ENCODE measurements at places on chromosomes 7 and 10. TPM values are rescaled to one million over a fixed set of nuclear protein-coding genes. Genes with fewer than 3 reads are reported as not detected.

GRCh38 chr7:111492234-111492633 lies 70.1 kb downstream of the IMMP2L start:
- DNase-seq, result no peak

GRCh38 chr7:124791426-124791825 lies 25.8 kb upstream of the GPR37 start:
- no peak for DNase-seq

DNA sequence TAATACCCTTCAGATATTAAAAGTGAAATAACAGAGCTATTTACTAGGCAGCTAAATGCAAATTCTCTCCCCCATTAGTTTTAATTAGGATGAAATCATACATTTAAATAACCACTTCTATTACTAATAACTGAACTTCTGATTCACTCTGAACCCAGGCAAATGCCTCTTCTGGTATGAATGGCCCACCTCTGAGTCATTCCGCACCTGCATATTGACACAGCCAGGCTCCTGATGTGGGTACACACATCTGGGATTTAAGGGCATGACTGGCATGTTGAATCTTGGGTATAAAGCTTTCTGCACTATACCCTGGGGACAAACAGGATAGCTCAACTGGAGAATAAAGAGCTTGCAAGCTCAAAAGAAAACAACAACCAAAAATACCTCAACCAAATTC lies 140.9 kb downstream of the AUTS2 start:
- DNase-seq, result no peak

- no peak for DNase-seq
These were observed 224.7 kb upstream of the SH2B2 start for GRCh38 chr7:102061981-102062390.

GRCh38 chr10:17453373-17454091 lies 863 bp downstream of the ST8SIA6 start:
- no peak for DNase-seq

The NPSR1 gene
- total RNA-seq, result not detected

Data from fibroblast of the aortic adventitia (primary cell).